ENCODE measurements at places on chromosomes 7 and 10.

- no peak for DNase-seq
Measured at GRCh38 chr10:69333205-69333604, 54.9 kb downstream of the HK1 start.

DNA sequence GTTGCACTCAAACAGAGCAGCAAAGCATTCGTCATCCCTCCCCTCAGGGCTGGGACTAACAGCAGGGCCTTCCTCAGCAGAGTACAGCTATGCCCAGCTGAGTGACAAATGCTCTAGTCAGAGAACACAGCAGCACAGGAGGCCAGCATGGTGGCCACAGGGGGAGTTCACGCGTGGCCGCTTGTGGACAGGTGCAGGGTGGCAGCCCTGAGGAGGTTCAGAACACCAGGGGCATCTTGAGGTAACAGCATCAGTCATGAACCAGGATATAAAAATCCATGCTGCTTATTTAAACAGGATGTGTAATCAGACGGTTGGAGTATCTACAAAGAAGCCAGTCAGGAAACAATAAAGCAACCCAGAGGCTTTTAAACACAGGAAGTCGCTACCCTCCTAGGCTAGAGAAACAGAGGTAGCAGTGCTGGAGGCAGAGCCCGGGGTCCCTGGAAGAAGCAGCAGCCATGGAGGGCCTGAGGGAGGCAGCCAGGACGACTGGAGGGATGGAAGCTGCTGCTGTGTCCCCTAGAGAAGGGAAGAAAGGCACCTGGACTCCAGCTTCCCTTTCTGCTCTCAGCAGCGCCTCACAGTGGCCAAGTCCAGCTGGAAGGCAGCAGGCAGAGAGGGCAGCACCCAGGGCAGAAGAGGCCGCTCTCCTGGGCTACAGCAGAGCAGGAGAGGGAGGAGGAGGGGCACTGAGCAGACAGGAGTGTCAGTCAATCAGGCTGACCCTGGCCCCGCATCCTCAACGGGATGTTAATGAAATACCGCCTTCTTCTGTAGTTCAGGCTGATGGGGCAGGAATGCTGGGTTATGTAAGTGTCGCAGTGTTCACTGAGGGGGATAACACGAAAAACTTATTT lies 70.8 kb upstream of the UCN3 start:
- DNase-seq, result no peak

GRCh38 chr10:92208736-92209135 lies 82.1 kb downstream of the CPEB3 start:
- DNase-seq, result no peak

DNA sequence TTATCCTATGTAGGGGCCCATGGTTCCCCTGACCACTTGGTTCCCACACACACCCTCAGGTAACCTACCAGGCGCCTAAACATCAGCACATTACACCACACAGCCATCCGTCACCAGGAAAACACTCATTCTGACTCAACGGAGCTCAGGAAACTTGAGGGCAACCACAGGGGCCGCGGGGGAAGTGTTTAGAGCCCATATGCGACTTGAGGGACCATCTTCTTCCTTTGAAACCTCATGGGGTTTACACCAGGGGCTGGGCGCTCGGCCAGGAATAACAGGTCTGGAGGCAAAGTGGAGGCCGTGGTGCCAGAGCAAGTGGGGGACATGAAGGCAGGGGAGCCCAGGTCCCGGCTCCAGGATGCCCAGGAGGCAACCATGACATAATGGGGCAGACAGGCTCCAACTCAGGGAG lies 1.5 kb downstream of the STX1A start:
- peak; percentile 68 for DNase-seq

GRCh38 chr7:130831817-130832481 lies 97.9 kb upstream of the KLF14 start:
- DNase-seq, result no peak

DNA sequence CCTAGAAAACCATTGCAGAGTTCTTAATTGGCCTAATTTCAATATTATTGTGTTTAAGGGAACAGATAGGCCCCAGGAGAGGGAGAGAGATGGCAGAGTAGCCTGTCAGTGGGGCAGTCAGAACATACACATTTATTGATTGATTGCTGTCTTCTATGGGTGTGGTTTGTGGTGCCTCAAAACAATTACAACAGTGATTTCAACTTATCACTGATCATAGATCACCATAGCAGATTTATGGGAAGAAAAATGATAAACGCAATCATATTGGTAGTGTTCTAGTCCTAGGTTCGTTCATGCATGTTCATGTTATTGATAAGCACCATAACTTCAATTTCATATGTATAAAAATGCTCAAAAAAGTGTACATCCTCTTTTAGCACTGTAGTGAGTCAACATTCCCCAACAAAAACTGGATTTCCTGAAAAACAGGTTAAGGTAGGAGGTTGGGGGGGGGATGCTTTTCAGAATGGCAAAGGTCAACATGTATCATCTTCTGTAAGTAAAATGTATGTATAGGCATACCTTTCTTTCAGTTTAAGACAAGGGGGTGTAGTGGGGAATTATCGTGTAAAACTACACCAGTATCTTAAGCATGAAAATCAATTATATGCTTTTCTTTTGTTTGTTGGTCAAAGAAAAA lies 1.1 kb upstream of the TNKS2 start:
- DNase-seq, result no peak

DNA sequence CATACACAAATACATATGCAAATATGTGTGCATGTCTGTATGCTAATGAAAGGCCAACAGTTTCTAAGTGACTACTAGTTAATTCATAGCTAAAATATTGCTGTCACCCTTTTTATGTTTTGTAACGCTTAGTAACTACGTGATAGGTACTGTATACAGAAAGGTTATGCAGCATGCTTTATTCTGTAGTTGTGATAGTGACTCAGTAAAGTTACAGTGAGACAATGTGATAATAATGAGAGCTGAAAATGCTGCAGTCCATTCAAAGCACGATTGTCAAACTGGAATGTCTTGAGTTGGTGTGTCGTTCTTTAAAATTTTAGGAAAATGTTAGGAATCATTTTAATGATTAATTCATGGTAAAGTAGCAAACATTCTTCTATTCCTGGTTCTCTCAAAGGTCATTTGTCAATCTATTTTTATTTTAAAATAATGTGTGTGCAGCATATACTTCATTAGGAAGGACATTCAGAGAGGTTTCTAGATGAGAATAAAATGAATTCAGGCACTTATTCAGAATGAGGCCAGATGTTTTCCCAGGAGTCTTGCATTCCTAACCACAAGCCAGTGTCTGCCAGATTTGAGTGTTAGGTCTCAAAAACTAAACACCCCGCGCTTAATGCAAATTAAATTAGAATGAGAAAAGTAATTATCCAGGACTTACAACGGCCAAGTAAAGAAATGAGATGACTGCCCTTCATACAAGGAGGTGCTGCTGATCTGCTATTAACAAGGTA lies 408.8 kb upstream of the FZD8 start:
- no peak for DNase-seq

DNA sequence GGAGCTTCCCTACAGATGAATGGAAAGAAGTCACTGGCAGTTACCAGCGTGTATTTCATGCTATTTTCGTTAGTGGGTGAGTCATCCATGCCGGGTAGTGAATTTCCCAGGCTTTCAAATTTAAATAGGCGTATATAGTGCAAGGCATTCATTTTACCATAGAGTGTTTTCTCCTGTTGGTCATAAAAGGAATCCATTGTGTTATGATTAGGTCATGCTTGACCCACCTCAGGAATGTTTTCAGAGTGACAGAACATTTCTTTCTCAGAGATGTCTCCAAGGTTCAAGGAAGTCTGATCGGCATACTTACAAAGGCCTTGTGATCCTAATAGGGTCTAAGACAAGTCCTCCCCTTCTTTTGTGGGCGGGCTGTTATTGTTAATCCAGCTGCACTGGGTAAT lies 110.7 kb downstream of the AKR1D1 start:
- no peak for DNase-seq

- no peak for DNase-seq
Measured at GRCh38 chr7:147861945-147862344, 728.6 kb upstream of the C7orf33 start.

- DNase-seq, result no peak
Measured at GRCh38 chr7:150727381-150727780, 9.8 kb upstream of the GIMAP5 start.

GRCh38 chr7:41917-42565 lies 150.3 kb upstream of the FAM20C start:
- DNase-seq, result no peak

GRCh38 chr7:36597090-36597773 lies 127.1 kb downstream of the AOAH start:
- no peak for DNase-seq

Measured in Panc1 (cell line).